ENCODE measurements at places on chromosomes 12 and 14.

DNA sequence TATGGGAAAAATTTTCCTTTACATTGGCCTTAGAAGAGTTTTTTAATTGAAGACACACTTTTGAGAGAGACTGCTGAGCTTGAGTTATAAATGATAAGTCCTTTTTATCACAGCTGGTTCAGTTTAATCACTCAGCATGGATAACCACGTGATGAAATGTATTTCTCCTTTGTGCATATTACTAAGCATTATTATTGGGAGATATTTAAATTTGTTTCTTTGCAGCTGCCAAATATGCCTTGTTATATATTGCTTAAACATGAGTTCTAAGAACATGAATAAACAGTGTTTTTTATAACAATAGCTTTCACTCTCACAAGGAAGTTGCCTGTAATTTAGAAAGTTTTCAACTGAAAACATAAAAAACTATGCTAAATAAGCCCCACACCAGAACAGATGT lies 293.5 kb upstream of the LRFN5 start:
- no peak for DNase-seq

DNA sequence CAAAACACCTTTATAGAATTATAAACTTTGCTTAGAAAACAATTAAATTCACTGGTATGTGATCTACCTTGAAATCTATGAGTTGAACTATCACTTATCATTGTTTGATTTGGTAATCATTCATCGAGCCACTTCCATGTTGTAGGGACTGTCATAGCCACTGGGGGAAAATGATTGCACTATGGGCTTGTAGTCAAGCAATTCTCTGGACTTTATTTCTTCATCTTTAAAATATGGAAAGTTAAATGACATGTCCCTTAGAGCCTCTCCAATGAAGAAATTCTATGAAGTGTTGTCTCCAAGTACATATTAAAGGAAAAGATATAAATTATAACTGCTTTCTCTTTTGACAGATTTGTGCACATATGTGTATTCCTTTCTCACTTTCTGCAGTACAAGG lies 97.3 kb downstream of the NELL2 start:
- no peak for DNase-seq

DNA sequence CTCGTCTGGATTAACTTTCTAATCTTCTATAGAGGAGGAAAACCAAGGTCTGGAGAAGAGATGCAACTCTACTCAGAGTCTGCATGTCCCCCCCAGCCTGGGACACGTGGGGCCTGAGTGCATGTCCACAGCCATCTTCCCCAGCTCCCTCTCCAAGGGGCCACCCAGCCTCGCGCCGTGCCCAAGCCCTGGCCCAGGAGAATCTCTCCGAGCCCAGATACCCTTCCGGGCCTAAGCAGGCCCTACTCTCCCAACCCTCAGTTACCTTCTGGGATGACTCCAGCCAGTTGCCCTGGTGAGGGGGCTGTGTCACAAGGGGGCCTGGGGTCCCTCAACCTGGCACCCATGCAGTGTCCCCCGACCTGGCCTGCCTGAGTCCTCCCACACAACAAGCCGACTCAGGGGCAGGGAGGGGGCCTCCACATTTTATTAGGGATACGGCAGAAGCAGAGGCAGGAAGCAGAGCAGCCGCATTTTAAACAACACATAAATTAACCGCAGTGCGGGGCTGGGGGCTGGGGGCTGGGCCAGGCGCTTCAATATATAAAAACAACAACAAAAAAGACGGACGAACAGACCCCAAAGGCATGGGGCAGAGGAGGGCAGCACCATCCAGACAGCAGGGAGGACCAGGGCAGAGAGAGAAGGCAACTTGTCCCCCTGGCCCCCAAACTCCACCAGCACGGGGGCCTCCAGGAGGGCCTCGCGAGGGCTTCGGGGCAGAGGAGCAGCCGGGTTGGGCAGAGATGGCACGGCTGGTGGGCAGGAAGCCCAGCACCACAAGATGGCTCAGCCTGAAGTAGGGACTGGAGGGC lies 37.3 kb downstream of the NCKAP5L start:
- no peak for DNase-seq

- DNase-seq, result no peak
Measured at GRCh38 chr12:106953352-106954250, 2.1 kb upstream of the TMEM263 start.

GRCh38 chr14:58131386-58131785 lies 20.6 kb downstream of the ARMH4 start:
- no peak for DNase-seq

Data from stimulated activated CD8-positive, alpha-beta memory T cell treated with anti-CD3 and anti-CD28 coated beads, Interleukin-7, amount 100 ng/mL, for 1 hour (primary cell).